ENCODE measurements at places on chromosomes 6 and 20.

GRCh38 chr6:161242113-161242512 is 31.7 kb downstream of the AGPAT4 start:
- no peak for DNase-seq

- DNase-seq = no peak
These were observed 375.0 kb downstream of the CDC5L start for GRCh38 chr6:44762496-44762895.

- DNase-seq = no peak
These were observed 517 bp downstream of the PLN start for GRCh38 chr6:118548613-118549012.

GRCh38 chr6:125586074-125586473 is 163.4 kb upstream of the HEY2 start:
- DNase-seq = peak; percentile 41

DNA sequence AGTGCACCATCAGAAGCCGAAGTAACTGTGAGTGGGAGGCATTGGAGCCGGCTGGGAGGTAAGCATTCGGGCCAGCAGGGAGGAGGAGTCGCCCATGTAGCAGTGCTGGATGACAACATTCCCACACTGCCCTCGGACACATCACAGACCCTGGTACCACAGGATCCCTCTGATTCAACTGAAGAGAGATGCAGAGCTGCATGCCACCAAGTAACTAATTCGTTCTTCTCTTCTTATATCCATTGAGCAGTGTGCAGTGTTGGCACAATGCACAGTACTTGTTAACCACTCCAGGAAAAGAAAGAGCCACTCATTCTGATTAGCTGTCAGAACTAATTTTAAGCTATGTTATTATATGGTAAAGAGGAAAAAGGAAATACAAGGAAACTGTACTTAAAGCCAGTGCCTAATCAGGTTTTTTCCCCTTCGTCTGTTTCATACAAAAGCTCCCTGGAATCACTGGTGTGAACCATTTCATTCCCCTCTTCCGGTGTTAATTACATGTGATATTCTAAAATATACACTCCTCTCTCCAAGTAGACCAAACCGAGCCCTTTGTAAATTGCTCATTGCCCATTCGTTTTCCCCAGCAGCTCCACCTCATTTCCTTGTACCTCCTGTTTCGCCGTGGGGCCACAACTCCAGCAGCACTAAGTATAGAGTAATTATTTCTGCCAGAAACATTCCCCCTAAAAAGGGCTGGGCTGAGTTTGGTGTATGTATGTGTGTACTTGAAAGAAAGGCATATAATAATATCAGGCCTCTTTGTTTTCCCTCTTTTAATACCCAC is 32.4 kb upstream of the ADTRP start:
- no peak for DNase-seq

DNA sequence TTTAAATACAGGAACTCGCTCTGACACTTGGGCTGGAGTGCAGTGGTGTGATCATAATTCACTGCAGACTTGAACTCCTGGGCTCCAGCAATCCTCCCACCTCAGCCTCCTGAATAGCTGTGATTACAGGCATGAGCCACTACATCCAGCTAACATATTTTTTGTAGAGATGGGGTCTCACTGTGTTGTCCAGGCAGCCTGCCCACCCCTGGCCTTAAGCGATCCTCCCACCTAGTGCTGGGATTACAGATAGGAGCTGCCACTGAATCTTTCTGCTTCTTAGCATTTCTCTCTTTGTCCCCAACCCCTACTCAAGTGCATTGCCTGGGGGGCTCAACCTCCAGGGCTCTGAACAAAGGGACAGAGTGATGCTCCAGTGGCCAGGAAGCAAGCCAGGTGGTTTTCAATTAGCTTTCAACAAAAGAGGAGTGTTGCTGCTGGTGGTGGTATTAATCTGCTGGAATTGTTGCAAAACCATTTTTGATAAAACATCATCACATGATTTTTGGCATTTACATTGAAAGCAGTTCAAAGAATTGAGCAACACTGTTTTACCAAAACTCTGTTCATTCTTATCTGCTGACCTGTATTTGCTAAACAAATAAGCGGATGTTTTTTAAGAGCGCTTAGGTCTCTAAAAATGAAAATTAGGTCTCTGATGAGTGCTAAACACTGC is 40.4 kb upstream of the BPIFA2 start:
- DNase-seq = no peak

DNA sequence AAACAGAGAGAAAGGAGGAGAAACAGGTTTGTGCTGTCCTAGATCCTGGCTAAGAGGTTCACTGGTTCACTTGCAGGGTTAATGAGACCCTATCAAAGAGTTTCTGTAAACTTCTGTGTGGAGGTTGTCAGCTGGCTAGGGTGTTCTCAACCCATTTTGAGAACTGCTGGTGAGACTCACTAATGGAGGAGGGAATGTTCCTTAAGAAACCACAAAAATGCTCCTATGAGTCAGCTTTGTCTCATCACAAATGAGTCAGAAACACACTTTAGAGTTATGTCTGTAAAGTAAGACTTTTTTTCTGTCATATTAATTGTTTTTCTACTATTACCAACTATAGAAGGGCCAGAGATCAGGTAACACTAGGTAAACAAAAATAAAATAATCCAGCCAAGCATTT is 884.4 kb downstream of the PHF3 start:
- peak; percentile 89 for DNase-seq

- peak; percentile 76 for DNase-seq
These were observed 51.9 kb upstream of the SLC22A16 start for GRCh38 chr6:110528101-110528929.

- DNase-seq = no peak
These were observed 16.4 kb downstream of the CST8 start for GRCh38 chr20:23507346-23507745.

DNA sequence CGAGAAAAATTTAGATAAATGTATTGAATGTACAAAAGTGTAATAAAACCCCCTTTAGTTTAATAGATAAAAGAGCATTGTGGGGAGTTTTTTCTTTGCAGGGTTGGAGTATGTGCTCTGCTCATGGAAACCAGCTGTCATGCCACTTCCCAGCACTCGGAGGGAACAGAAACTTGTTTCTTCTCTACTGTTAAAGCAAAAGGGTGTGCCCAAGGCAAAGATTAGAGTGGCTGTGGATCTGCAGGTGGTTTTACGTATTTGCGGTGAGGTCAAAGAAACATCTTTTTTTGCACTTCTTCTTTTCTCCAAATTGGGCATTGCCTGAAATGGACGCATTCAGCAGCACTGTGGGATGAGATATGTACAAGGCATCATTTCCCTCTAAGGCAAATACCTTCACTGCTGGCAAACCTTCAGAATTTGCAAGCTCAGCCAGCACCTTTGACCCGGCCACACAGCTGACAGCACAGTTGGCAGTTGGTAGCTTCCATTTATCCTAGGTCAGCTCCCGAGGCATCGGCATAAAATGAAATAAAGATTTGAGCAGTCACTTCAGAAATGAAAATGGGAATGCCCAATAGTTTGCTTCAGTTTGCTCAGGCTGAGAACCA is 178.4 kb upstream of the EYA4 start:
- DNase-seq = no peak

GRCh38 chr6:149977221-149977620 is 13.5 kb downstream of the ULBP1 start:
- DNase-seq = no peak

DNA sequence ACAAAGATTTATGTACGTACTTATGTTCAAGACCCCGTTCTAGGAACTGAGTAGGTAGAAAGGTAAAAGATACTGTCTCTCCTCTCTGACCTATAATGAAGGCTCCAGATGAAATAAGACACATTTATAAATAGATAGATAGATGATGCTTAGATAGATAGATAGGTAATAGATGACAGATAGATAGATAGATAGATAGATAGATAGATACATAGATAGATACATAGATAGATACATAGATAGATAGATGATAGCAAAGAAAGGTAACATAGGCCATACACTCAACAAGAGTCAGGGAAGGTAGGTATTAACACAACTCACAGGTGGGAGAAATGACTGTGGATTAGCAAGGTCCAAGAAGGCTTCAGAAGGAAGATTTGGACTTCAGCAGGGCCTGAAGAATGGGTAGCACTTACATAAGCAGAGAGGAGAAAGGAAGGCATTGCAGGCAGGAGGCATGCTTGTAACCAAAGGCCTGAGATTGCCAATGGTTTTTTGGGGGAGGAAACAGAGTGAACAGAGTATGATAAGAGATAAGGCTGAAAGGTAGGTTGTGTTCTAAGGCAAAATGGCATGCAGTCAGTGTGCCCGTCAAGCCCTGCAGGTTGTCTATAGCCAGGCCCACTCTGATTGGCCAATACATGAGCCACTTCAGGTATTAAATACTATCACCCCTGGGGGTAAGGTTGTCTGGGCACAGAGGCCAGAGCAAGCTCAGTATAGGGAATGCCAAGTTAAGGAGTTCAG is 7.7 kb upstream of the MYB start:
- DNase-seq = no peak

DNA sequence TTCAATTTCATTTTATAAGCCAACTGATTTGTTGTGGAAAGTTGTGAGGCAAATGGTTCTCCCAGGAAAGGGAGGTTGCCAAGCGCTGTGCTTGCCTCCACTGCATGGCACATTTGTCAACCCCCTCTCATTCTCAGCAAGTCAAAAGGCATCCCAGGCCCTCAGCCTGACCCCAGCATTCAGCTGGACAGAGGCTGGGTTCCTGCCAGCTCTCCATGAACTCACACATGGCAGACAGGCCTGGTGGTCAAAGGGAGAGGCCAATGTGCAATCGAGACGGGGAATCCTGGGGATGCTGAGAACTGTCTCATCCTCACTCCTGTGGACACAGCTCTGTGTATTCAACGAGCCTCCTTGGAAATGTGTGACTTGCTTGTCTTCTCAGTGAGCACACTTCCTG is 106.0 kb upstream of the CDH4 start:
- DNase-seq = no peak

DNA sequence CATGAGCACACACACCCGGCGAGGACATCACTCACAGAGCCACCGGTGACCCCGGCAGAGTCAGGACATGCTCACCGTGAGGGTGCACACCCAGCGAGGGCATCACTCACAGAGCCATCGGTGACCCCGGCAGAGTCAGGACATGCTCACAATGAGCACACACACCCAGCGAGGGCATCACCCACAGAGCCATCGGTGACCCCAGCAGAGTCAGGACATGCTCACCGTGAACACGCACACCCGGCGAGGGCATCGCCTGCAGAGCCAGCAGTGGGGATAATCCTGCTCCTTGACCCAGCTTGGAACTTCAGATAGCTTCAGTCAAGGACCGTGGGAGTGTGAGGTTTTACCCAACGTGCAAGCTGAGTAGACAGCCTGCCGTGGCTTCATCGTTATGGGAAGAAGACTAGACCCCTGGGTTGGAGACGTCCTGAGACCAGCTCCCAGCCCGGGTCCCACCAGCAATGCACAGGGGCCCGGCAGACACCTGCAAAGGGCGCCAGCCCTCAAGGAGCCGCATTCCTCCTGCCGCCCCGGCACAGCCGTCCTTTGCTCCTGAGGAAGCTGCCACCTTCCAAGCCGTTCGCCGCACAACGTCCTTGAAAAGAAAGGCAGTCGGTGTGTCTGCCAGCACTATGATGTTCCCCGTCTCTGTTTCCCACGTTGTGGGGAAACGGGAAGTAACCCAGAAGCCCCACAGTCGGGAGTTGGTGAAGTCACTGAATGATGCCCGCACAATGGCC is 192.3 kb downstream of the DLL1 start:
- DNase-seq = no peak

DNA sequence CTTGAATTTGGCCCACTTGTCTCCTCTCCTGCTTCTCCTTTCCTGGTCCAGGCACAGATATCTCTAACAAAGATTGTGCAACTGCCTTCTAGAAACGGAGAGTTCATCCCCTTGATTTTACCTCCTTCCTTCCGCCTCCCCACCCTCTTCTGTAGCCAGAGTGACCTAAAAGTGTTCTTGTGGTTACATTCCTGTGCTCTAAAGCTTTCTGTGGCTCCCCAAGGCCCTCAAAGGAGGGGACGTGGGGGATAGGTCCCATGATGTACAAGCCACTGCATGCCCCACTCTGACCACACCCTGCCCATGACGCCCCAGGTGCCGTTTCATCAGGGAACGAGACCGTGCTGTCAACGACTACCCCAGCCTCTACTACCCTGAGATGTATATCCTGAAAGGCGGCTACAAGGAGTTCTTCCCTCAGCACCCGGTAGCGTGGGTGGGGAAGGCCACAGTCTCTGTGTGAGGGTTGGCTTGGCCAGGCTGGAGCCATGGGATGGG is 8.2 kb downstream of the CDC25B start:
- DNase-seq = peak; percentile 86

DNA sequence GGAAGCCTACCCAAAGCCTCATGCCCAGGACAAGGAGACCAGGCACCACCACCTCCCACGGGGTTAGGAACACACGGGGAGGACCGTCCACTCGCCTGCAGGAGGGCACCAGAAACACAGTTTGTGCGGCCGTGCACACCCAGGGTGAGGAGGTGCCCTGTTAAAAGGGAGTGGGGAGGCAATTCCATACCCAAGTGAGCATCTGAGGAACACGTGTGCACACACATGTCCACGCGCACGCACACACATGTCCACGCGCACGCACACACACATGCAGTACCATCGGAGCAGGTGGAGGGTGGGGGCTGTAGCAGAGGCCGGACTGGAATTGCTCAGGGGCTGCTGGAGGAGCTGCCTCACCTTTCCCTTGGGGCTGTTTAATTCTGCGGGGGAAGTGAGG is 259.4 kb downstream of the TAF4 start:
- DNase-seq = no peak

- DNase-seq = peak; percentile 51
These were observed 621 bp downstream of the NOL7 start for GRCh38 chr6:13615792-13616120.

DNA sequence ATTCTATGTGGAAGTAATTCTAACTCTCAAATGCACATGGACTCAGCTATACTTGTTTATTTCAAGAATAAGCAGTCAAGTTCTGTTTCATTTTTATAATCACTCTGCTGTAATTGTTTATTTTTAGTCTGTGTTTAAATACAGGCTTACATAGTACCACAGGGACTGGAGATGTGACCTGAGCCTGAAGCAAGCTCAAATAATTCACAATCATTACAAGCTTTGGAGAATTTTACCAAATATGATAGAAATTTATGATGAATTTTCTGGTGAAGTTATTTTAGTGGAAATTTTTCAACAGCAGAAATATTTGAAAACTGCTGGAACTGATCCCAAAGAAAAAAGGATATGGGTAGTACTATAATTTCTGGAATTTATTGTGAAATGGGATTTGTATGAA is 41.6 kb upstream of the DSE start:
- no peak for DNase-seq

- DNase-seq = no peak
These were observed 451 bp upstream of the HSF2 start for GRCh38 chr6:122399055-122399347.

GRCh38 chr6:154164397-154164796 is 125.4 kb downstream of the OPRM1 start:
- DNase-seq = peak; percentile 41

DNA sequence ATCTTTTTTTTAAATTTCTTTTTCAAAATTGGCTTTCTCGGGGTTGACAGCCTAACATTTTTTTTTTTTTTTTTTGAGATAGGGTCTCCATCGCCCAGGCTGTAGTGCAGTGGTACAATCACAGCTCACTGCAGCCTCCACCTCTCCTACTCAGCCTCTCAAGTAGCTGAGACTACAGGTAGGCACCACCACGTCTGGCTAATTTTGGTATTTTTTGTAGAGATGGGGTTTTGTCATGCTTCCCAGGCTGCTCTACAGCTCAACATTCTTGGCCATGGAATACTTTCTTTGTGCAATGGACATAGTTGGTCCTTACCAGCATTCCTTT is 6.4 kb upstream of the CTNNBL1 start:
- no peak for DNase-seq

Measured in MCF 10A (cell line).